ENCODE measurements at places on chromosomes 7 and 10.

DNA sequence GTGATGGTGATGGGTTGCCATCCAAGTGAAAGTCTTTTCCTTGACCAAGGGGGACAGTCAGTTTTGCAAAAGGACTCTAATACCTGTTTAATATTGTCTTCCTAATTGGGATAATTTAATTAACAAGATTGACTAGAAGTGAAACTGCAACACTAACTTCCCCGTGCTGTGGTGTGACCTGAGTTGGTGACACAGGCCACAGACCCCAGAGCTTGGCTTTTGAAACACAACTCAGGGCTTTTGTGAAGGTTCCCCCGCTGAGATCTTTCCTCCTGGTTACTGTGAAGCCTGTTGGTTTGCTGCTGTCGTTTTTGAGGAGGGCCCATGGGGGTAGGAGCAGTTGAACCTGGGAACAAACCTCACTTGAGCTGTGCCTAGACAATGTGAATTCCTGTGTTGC lies 6.9 kb downstream of the PPIF start:
- no peak for DNase-seq

GRCh38 chr10:35821339-35821911 lies 179.3 kb upstream of the FZD8 start:
- DNase-seq = no peak

DNA sequence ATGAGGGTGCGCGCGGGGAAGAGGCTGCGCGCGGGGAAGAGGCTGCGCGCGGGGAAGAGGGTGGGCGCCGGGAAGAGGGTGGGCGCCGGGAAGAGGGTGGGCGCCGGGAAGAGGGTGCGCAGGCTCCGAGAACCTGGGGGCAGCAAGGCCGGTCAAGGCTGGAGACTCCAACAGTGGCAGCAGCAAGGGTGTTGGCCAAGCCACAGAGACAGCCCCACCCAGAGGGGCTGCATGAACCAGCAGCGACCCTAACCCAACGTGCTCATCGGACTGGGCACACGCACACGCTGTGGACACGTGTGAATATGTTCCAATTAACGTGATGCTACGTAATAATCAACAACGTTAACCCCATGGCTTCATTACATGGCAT lies 48.8 kb downstream of the DIP2C start:
- no peak for DNase-seq

DNA sequence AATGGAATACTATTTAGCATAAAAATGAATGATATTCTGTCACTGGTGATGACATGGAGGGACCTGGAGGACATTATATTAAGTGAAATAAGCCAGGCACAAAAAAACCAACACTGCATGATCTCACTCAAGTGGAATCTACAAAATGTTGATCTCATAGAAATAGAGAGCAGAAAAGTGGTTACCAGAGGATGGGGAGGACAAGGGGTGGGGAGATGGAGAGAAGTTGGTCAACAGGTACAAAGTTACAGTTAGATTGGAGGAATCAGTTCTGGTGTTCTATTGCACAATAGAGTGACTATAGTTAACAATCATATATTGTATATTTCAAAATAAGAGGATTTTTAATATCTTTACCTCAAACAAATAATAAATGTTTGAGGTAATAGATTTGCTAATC lies 24.7 kb upstream of the SLC18A3 start:
- no peak for DNase-seq

DNA sequence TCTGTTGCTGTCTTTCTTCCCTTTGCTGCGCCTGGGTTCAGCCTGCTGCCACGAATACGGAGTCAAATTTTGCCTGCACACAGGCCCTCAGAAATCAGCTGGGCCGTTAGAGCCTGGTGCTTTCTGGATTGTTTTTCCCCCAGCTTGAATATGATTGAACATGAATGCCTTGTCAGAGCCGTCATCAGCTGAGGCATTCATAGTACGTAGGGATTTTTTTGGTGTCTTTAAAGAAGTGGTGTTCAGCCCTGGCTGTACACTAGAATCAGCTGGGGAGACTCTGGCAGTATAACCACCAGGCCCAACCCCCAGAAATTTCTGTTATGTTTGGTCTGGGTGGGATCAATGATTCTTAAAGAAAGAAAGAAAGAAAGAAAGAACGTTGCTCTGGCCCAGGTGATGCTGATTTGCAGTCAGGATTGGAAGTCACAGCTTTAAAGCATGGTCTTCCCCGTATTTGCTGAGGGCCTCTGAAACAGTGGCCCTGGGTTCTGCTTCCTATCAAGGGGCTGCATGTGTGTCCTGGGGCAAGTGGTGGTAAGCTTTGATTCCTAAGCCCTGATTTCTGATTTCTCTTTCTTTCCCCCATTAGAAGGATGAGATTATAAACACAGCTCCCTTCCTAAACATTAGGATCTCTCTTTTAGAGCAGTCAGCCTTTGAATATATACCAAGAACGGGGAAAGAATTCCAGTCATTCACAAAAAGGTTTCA lies 24.7 kb downstream of the NUB1 start:
- DNase-seq = no peak

- no peak for DNase-seq
These were observed 701 bp upstream of the CUL1 start for GRCh38 chr7:148698007-148698396.

DNA sequence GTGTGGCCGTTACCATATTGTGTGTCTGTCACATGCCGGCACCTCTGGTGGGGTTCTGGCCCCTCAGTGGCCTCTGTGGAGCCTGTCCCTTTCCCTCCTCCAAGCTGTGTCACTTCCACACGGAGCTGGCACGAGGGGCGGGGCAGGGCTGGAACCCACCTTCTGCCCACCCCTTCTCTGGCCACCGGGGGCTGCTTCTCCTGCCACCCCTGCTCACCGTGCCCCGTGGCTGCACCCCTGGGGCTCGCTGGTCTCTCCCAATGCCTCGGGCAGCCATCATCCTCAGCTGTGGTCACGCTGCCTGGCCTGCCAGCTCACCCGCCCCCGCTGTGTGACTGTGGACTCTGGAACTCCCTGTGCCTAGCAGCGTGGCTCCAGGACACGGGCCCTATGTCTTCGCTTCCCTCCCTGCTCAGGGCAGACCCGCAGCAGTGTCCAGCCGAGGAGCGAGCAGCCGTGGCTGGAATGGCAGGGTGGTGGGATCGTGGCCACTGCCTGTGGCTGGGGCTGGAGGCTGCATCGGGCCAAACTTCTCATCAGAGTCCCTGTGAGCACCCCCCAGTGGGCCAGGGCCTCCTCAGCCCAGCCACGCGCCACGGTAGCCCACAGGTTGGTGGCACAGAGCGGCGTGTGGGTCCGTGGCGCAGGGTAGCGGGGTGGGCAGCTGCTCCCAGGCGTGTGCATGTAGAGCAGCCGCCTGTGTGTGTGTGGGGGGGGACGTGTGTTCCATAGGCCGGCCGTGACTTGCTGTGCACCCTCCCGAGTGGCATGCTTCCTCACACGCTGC lies 8.1 kb downstream of the TTYH3 start:
- DNase-seq = no peak

GRCh38 chr7:16463949-16464715 lies 1.4 kb downstream of the SOSTDC1 start:
- DNase-seq = no peak

GRCh38 chr10:74637685-74638084 lies 188.7 kb upstream of the KAT6B start:
- no peak for DNase-seq

- no peak for DNase-seq
These were observed 87.4 kb upstream of the RNF148 start for GRCh38 chr7:122790132-122790531.

DNA sequence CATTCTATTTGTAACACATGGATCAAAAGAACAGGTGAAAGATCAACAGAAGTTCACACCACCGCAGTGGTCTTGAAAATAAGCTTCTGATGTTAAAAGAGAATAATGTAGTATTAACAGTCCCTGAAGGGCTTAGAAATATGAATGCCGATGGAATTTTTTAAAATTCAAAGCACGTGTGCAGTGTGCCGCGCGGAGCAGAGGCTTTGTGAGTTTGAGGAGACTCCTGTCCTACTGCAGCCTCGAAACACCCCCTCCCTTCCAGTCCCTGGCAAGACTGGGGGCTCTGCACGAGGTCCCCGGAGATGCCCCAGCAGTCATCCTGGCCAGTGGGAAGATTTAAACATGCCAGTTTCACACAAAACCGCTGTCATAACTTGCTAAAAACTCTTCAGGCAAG lies 196.6 kb downstream of the DIP2C start:
- no peak for DNase-seq
